ENCODE measurements at places on chromosomes 4 and X.

- DNase-seq, result no peak
Observed at GRCh38 chr4:169225812-169226211, 44.9 kb downstream of the SH3RF1 start.

DNA sequence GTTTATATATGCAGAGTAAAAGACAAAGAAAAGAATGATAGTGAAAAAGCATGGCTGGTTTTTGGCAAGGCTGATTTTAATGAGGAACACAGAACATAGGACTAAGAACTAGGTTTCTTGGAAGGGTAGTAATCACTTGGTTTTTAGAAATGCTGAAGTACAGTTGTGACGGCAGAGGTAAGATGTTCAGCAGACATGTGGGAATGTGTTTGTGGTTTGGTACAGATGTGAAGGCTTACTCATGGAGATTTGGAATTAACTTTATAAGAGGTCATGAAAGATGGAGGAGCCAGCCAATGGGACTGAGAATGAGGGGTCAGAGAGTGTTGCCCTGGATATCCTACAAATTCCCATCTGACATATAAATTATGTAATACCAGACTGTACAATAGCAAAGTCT, 243.6 kb downstream of the NPFFR2 start:
- no peak for DNase-seq

DNA sequence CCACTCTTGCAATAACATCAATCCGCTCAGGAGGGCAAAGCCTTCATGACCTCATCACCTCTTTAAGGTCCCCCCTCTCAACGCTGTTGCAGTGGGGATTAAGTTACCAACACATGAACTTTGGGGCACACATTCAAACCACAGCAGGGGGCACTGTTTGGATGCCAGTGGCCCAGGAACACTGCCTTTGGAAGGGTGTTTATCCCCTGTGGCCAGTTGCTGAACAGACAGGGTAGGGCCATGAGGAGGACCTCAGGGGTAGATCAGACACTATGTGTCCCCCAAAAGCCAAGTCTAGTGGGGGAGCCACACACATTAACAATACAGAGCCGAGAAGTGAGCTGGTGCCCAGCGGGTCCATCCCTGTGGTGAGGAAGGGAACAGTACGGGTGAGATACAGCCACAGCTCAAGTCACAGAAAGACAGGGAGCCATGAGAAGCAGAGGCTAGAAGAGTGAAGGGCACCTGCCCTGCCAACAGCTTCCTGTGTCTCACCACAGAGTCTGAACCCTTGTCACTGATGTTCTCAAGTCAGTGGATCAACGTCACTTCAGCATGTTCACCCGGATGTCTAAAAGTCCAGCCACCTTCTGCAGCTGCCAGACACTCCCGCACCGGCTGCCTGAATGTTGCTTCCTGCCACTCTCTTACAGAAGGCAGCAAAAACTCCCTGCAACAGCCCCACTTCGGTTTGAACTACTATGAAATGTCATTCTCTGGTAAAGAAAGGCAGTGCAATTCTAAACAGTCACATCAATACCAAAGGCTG, 19.9 kb upstream of the MXD4 start:
- DNase-seq, result no peak

- DNase-seq, result no peak
Observed at GRCh38 chrX:46569621-46570020, 3.9 kb upstream of the CHST7 start.

DNA sequence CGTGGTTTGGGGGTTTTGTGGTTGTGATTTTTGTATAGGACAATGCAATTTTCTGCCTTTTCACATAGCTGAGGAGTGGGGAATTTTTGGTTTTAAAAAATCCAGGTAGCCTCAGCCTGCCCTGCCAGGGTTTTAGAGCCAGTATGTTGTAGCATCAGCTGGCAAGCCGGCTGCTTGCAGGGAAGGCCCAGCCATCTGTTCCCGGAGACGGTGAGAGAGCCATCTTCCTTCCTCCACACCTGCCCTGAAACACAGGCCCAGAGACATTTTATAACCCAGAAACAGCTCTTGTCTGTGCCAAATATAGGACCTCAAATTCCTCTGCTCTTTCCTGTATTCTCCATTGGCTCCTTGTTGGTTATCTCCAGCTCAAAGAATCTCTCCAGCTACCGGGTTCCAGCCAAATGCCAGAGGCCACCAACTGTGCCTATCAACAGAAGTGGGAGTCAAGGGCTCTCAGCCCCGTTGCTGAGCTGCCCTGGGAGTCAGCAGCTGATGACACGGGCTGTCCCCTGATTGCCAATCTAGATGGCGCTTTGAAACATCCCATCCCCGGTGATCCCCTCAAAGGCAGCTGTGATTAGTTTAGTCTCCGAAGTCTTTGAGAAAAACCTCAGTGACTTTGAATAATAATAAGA, 595.2 kb downstream of the MID1IP1 start:
- no peak for DNase-seq

- no peak for DNase-seq
Observed at GRCh38 chr4:124647599-124647998, 64.9 kb downstream of the ANKRD50 start.

Measured in SIG-M5 (cell line).